Vein endothelial cell (primary cell): ENCODE measurements at places on chromosomes 12 and 14. TPM values are rescaled to one million over a fixed set of nuclear protein-coding genes. Genes with fewer than 3 reads are reported as not detected.

TEX22 gene
- total RNA-seq: 0.10 TPM in 1 of 2 replicates, not detected in the other

LMO3 gene
- under 0.01 TPM in 1 of 2 replicates, not detected in the other for total RNA-seq

SIX6 gene
- not detected in 2 replicates for total RNA-seq

VDR gene
- total RNA-seq: 0.33 and 0.38 TPM in 2 replicates

PDZRN4 gene
- total RNA-seq: not detected in 2 replicates

HOXC11 gene
- total RNA-seq: under 0.01 TPM in 1 of 2 replicates, not detected in the other

PLCZ1 gene
- 0.38 TPM in 1 of 2 replicates, not detected in the other for total RNA-seq

SPTB gene
- total RNA-seq: 0.10 TPM in 1 of 2 replicates, not detected in the other

ARHGEF40 gene
- total RNA-seq: 2.9 and 4.6 TPM in 2 replicates

GPRC5D gene
- total RNA-seq: 0.38 TPM in 1 of 2 replicates, not detected in the other

BRI3BP gene
- total RNA-seq: 3.6 and 5.5 TPM in 2 replicates

KLRB1 gene
- total RNA-seq: not detected in 2 replicates

SLC6A15 gene
- total RNA-seq: 1.4 and 2.3 TPM in 2 replicates

RAB3IP gene
- 11.1 and 18.5 TPM in 2 replicates for total RNA-seq

FSCB gene
- total RNA-seq: not detected in 2 replicates

CACNA2D4 gene
- total RNA-seq: 0.65 and 1.3 TPM in 2 replicates

SYT1 gene
- total RNA-seq: 2.9 and 4.2 TPM in 2 replicates
